ENCODE measurements at places on chromosomes 13 and 19.

- peak; percentile 42 for DNase-seq
Measured at GRCh38 chr13:82688400-82688994, 1193.8 kb downstream of the SLITRK1 start.

DNA sequence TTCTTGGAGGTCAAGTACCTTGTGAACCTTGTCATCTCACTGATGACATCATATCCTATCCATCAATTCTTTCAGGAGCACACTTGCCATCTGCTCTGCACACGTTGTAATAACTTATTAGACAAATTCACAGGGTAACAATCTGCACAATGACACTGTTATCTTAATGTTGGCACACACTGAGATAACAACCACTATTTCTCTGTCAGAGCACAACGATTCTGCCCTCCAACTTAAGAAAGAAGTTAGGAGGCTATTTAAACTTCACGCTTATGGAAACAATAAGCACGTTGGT, 351.3 kb downstream of the DACH1 start:
- no peak for DNase-seq

GRCh38 chr13:108575430-108575829, 54.0 kb upstream of the MYO16 start:
- no peak for DNase-seq

- DNase-seq = no peak
Measured at GRCh38 chr19:21789466-21790085, 22.2 kb upstream of the ZNF100 start.
